ENCODE measurements at places on chromosomes 3 and 15.

- no peak for DNase-seq
These were observed 6.7 kb upstream of the TMPRSS7 start for GRCh38 chr3:112027826-112028225.

DNA sequence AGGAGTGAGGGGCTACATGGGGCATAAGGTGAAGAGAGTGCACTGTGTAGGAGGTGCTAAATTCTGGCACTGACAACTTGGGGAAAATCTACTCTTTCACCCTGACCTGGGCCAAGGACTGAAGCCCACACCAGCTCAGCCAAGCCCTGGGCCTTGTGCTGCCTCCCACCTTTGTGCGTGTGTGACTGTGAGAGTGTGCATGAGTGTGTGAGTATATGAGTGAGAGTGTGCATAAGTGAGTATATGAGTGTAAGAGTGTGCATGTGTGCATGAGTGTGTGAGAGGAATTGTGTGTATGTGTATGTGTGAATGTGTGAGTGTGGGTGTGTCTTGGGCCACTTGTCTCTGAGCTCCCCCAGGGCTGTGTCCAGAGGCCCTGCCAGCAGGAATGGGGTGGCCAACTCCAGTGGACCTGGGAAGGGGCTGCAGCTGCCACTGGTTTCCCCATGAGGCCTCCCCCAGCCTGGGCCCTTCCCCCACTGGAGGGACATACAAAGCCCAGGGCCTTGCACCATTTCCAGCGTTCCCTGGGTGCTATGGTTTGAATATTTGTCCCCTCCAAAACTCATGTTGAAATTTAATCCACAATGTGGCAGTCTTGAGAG lies 15.2 kb downstream of the C3orf22 start:
- no peak for DNase-seq

DNA sequence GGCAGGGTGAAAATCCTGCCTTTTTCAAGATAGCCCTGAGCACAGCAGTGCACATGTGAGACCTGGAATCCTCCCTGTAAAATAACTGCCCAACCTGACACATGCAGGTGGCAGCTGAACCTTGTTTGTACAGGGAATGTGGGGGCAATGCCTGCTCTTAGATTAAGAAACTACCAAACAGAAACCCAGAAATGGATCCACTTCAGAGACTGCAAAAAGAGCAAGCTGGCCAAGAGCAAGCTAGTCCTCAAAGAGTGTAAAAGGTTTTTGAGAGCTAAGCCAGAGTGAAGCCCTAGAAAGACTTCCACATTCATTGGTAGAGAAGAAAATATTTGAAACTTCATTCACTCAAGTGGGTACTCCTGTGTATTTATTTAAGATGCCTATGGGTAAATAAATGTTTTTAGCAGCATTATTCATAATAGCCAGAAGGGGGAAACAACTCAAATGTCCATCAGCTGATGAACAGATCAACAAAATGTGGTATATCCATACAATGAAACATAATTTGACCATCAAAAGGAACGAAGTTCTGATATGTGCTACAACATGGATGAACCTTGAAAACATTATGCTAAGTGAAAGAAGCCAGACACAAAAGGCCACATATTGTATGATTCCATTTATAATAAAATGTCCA lies 96.0 kb upstream of the TSC22D2 start:
- DNase-seq = no peak

- DNase-seq = peak; percentile 67
These were observed 61.5 kb upstream of the CORO2B start for GRCh38 chr15:68517285-68517761.

GRCh38 chr15:35443376-35443775 lies 102.6 kb downstream of the DPH6 start:
- no peak for DNase-seq

GRCh38 chr3:193470710-193471109 lies 84.0 kb downstream of the ATP13A4 start:
- DNase-seq = no peak

GRCh38 chr15:66165856-66166255 lies 87.7 kb downstream of the MEGF11 start:
- no peak for DNase-seq

DNA sequence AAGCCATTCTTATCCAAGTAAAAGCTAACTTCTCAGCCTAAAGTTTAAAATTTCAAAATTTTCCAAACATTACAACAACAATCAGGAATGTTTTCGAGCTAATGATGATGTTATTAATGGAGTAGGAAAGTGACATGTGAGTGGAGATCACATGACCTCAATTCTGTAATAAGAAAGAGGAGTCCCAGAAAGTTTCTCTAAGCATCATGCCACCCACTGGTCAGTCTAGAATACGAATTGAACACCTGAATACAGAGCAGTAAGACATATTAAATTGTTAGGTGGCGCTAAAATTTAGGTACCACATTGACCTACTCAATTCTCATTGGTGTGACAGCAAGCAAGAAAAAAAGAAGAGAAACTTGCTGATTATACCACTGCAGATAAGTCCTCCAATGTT lies 163.9 kb downstream of the DCLK3 start:
- no peak for DNase-seq

GRCh38 chr3:58724336-58724735 lies 57.8 kb upstream of the FAM3D start:
- DNase-seq = no peak

DNA sequence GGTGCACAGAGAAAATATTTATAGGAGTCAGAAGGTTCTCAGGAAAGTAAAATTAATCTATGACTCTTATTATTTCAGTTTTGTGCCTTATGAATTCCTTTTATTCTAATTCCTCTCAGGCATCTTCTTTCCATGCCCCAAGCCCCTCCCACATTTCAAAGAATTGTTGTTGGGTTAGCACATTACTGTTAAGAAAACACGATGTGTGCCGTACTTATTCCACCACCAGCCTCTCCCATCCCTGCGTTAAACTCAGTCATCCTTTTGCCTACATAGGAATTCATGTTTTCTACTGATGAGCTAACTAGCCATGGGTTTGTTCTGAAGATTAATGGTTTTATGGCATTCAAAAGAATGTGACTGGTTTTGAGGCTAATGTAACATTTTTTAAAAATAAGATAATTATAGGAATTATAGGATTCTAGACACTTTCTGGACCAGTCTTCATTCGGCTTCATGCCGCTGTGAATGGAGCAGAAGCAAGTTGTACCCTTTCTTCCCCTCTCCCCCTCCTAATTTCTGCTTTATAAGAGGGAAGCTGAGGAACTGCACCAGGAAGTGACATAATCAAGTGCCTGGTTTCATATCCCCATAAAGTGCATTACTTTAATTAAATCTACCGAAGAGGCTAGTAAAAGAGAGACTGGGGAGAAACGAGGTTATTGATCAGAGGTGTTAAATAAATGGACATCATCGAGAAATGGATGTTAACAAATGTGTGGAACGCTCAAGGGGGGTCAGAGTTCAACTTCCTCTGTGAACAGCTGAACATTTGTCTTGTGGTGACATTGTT lies 12.3 kb upstream of the MB21D2 start:
- no peak for DNase-seq

GRCh38 chr3:127717357-127718244 lies 44.8 kb downstream of the ABTB1 start:
- DNase-seq = no peak

DNA sequence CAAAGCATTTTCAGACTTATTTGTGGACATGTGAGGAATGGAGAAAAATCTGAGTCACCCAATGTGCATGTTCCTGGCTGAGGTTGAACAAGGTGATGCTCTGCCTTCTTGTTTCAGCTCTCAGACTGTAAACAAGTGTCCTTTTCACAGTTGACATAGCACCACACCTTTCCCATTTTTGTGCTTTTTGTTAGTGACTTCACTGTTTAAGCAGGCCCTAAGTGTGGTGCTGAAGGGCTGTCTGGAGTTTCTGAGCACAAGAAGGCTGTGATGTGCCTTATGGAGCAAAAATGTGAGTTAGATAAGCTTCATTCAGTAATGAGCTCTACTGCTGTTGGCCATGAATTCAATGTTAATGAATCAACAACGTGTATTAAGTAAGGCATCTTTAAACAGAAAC lies 20.4 kb downstream of the ABI3BP start:
- no peak for DNase-seq

- no peak for DNase-seq
These were observed 4.0 kb upstream of the MGA start for GRCh38 chr15:41656188-41656587.

DNA sequence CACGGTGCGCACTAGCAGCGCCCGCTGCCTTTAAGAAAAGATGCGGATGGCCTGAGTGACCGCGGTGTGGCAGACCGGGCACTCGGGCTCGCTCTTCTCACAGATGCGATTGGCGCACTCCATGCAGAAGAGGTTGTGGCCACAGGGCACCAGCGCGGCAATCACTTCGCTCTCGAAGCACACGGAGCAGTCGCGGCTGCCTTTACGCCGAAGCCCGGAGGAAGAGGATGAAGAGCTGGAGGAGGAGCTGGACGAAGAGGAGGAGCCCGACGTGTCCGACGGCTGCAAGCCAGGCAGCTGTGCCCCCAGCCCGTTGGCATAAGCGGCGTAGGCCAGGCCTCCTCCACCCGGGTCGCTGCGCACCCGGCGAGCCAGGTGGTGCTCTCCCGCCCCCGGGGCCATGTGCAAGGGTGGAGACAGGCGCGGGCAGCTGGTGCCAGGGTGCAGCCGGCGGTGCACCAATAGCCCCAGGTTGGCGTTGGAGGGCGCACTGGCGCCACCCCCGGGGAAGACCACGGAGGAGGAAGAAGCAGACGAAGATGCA lies 2.6 kb downstream of the MEX3B start:
- no peak for DNase-seq

GRCh38 chr3:116263842-116264545 lies 181.3 kb downstream of the LSAMP start:
- no peak for DNase-seq

- no peak for DNase-seq
These were observed 61.0 kb downstream of the BFSP2 start for GRCh38 chr3:133460809-133461208.

GRCh38 chr3:128229106-128229857 lies 76.0 kb downstream of the EEFSEC start:
- no peak for DNase-seq

GRCh38 chr3:152037297-152037696 lies 163.9 kb downstream of the SUCNR1 start:
- no peak for DNase-seq

- no peak for DNase-seq
These were observed 28.7 kb upstream of the ZNF148 start for GRCh38 chr3:125403789-125404188.

GRCh38 chr15:99174567-99175395 lies 69.9 kb downstream of the SYNM start:
- no peak for DNase-seq

GRCh38 chr3:113747283-113748046 lies 630 bp downstream of the ATP6V1A start:
- DNase-seq = no peak

GRCh38 chr3:142614059-142614626 lies 17.9 kb downstream of the PLS1 start:
- DNase-seq = no peak

- no peak for DNase-seq
These were observed 8.0 kb downstream of the ZBTB20 start for GRCh38 chr3:115139072-115139471.

DNA sequence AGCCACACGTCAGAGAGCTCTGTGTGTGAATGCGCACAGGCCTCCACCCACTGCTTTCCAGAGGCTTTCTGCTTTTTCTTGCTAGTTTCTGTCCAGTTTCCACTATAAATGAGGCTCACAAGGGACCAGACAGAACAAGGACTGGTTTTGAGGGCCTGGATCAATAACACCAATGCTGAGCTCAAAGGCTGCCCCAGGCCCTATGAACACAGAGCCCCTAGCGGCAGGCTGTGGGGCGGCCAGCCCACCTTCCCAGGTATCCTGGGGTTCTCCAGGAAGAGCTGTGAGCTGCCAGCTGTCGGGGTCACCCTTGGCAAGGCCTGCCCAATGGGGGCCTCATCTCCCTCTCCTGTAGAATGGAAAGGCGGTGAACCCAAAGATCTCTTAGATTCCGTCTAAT lies 2.2 kb upstream of the ITIH3 start:
- no peak for DNase-seq

- no peak for DNase-seq
These were observed 16.9 kb downstream of the ITGA11 start for GRCh38 chr15:68415061-68415460.

DNA sequence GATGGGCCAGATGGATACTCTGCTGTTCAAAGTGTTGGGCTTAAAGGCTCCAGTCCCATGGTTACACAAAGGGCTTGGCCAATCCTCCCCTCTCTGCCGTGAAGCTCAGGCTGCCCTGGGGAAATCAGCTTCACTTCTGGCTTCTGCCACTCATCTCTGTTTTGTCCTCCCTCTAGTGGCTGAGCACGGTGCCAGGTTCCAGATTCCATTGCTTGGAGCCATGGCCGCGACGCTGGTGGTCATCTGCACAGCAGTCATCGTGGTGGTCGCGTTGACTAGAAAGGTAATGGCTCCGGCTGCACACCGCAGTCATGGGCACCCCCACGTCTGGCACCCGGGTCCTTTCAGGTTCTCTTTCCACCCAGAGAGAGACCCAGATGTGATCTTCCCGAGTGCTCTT lies 5.6 kb downstream of the TIGIT start:
- no peak for DNase-seq

- DNase-seq = peak; percentile 4
These were observed 10.4 kb downstream of the SLITRK3 start for GRCh38 chr3:165185707-165186327.

- DNase-seq = no peak
These were observed 86.8 kb downstream of the MYRIP start for GRCh38 chr3:39896184-39896583.

GRCh38 chr3:197003461-197004385 lies 25.9 kb downstream of the MELTF start:
- DNase-seq = no peak

All from AG09309 (cell line).